Myocyte (in vitro differentiated cells): ENCODE measurements at places on chromosomes 11 and 22. TPM values are rescaled to one million over a fixed set of nuclear protein-coding genes. Genes with fewer than 3 reads are reported as not detected.

SLC22A9 gene
- not detected in 2 replicates for total RNA-seq

C22orf23 gene
- total RNA-seq, result 0.53 and 0.62 TPM in 2 replicates

FBLN1 gene
- total RNA-seq, result 12.2 and 12.6 TPM in 2 replicates

DNA sequence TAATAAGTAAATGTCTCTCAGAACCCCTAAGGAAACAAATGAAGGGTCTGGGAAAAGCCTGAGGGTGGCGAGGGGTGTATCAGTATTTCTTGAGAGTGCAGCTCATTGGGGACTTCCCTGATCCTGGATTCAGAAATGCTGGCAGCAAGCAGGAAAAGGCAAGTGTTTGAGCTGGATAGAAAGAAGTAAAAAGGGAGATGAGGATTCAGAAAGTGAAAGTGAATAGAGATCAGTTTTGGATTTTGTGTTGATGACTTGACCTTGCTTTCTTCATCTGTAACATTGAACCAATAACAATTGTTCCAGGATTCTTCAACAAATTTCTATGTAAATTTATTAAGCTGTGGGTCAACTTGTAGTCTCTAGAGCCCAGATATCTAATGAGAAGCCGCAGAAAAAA, 66.9 kb upstream of the CTSC start:
- DNase-seq, result no peak

POU2AF2 gene
- not detected in 2 replicates for total RNA-seq

GRCh38 chr11:3109921-3110706, 52.9 kb upstream of the CARS1 start:
- peak; percentile 25 for DNase-seq

DDX10 gene
- 22.9 and 23.4 TPM in 2 replicates for total RNA-seq

GRCh38 chr22:46299101-46299500, 2.4 kb downstream of the GTSE1 start:
- DNase-seq, result no peak

OR8G1 gene
- total RNA-seq, result not detected in 2 replicates

OR56A1 gene
- total RNA-seq, result 0.05 TPM in 1 of 2 replicates, not detected in the other

LMF2 gene
- 41.3 and 46.6 TPM in 2 replicates for total RNA-seq
